Daoy (cell line): ENCODE measurements at places on chromosomes 1 and 21. TPM values are rescaled to one million over a fixed set of nuclear protein-coding genes. Genes with fewer than 3 reads are reported as not detected.

The IFI6 gene
- total RNA-seq, result 12.7 and 20.3 TPM in 2 replicates

The CYP4A11 gene
- total RNA-seq, result not detected in 2 replicates

The ACTN2 gene
- total RNA-seq, result 0.34 and 1.7 TPM in 2 replicates

The BMP8B gene
- total RNA-seq, result 0.51 and 0.86 TPM in 2 replicates

DNA sequence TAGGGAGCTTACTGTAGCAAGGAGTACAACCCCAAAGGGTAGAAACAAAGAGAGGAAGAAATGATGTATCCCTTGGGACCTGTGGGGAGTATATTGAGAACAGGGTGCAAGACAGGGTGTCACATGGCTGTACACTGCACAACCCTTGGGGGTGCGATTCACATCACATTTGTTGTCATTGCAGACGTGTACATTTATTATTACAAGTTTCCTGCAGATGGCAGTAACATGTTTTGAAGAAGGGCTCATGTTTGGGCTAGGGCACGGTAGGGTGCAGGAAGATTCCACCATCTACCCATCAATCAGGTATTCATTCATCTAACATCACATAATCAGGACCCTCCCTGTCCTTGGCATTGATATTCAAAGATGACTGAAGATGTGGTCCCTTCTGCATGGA, 62.5 kb downstream of the NDUFS5 start:
- DNase-seq, result no peak

- DNase-seq, result no peak
Observed at GRCh38 chr21:41374177-41374712, 12.4 kb downstream of the MX2 start.

GRCh38 chr1:3888301-3888700, 11.8 kb downstream of the C1orf174 start:
- no peak for DNase-seq

DNA sequence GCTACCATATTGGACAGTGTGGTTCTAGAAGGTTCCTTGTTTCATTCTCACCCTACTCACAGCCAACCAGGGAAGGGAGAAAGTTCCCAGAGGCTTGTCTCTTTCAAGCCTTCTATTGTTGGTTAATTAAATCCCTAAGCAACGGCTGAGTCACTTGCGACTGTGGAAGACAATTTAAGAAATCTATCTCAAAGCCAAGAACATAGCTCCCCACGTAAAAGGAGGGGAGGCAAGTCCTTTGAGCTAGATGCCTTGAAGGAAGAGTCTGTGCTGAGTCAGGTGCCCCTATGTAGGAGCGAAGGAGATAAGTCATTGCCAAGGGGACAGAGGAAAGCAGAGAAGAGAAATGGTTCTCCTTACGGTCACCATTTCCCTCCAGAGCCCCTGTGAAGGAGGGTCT, 79.4 kb upstream of the PPP2R5A start:
- DNase-seq, result no peak

DNA sequence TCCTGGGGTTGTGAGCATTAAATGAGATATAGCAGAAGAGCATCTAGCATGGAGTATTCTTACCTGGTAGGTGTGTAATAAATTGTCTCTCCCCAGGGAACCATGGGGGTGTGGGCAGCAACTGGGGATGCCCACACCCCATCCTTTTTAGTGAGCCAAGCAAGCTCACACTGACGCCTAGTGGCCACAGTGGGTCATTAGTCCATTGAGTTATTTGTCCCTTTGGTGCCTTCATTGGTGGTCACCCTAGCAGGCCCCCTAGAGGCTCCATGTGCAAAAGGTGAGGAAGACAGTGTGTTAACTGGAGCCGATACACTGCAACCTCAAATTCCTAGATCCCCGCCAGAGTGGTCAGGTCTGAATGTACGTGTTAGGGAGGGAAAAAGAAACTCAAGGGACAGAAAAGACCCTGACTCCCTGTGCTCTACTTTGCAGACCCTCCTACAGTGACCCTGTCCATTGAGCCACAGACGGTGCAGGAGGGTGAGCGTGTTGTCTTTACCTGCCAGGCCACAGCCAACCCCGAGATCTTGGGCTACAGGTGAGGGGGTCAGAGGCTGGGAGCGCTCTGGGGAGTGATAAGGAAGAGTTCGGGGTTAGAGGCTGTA, 93.3 kb upstream of the CD1D start:
- DNase-seq, result peak; percentile 81

DNA sequence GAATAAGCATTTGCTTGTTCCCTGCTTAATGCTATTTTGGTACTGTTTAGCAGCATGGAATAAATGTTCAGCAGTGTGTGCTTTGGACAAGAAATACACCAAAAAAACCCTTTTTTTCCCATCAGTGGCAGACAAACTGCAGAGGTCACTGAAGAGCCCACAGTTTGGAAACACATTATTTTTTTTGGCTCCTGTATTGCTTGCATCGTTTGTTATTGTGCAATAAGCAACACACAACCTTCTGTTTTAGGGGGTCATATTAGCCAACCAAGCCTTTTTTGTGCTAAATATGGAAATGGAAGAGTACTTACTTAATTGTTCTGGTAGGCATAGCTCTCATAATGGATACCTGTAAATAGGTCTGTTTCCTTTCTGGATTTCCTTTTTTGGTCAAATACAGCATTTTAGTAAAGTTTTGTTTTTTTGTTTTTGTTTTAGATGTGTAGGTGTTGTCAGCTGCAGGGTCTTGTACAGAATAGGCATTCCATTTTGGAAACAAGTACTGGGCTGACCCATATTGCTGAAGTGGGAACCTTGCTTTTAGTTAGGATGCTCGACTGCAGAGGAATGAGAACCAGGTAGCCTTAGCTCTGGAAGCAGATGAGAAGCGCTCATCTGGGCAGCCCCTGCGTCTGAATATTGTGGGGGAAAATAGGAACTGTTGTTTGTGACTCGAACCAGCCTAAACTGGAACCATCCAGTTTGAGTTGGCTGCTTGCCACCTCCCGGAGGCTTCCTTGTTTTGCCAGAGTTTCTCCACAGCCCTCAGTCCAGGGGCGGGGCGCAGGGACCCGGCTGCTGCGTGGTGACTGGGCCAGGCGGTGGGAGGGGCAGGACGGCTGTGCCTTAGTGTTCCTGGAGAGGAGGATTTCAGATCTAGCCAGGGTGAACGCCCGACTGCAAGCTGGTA, 38.4 kb downstream of the SPEN start:
- DNase-seq, result peak; percentile 94

- DNase-seq, result no peak
Observed at GRCh38 chr1:104973516-104973915, 1223.8 kb downstream of the AMY1C start.

GRCh38 chr1:3290438-3290837, 164.0 kb upstream of the ARHGEF16 start:
- no peak for DNase-seq

GRCh38 chr1:106755682-106756406, 300.6 kb upstream of the PRMT6 start:
- DNase-seq, result peak; percentile 24
